ENCODE measurements at places on chromosomes 3 and 15.

- DNase-seq, result no peak
Observed at GRCh38 chr3:72657666-72658065, 190.6 kb downstream of the SHQ1 start.

GRCh38 chr3:118543832-118544231 lies 490.8 kb downstream of the IGSF11 start:
- DNase-seq, result no peak

GRCh38 chr15:88334436-88334835 lies 77.9 kb upstream of the NTRK3 start:
- DNase-seq, result no peak

DNA sequence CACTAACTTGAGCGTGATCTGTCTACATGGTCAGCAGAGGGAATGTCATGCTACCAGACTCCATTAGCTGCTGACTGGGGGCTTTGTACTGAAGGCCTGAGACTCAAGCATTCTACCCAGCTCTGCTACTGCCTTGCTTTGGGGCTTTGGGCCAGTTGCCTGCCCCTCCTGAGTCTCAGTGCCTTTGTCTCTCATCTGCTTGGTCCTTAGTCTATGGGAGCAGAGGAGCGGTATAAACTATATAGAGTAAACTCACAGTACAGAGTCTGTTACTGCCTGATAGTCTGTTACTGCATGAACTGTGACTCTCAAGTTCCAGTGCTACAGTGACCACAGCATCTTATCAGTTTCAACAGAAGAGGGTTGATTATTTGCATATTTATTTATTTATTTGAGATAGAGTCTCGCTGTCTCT lies 38.5 kb upstream of the C15orf39 start:
- DNase-seq, result no peak

- DNase-seq, result no peak
Observed at GRCh38 chr3:183895296-183895695, 10.6 kb upstream of the PARL start.

- peak; percentile 26 for DNase-seq
Observed at GRCh38 chr3:52444860-52445793, at the start of gene SEMA3G. SEMA3G (minus strand) TSS chr3:52445103; CDS start chr3:52445027, 76 bp downstream.

- DNase-seq, result no peak
Observed at GRCh38 chr3:142574665-142575064, 3.9 kb downstream of the ATR start.

DNA sequence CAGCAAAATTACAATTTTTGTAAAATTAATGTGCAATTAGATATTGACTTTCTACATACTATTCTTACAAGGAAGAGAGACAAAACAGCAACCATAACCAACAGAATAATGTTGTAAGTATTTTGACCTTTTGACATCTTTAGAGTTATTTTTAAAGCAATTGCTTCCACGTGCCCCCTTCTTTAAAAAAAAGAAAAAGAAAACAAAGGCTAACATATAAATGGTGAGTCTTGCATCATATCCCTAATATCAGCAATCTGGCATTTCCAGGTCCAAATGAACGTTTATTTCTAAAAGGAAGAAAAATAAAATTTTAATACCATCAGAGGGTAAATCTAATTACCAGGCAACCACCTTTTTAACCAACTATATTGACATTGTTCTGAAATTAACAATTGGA lies 19.3 kb upstream of the STRIT1 start:
- no peak for DNase-seq

DNA sequence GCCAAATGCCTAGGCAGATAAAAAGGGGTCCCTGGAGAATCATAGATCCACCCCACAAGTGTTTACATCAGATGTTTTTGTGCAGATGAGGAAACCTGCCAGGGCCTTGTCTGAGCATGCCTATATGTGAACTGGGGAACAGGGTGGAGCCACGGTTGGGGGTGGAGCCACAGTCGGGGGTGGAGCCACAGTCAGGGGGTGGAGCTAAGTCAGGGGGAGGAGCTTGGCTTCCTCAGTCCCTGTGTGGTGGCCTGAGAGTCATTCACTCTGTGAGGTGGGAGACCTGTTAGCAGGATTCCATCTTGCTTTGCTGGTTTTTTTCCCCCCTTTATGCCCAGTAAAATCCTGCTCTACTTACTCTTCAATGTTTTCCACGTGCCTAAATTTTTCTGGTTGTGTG lies 57.8 kb upstream of the TGFBR2 start:
- no peak for DNase-seq

DNA sequence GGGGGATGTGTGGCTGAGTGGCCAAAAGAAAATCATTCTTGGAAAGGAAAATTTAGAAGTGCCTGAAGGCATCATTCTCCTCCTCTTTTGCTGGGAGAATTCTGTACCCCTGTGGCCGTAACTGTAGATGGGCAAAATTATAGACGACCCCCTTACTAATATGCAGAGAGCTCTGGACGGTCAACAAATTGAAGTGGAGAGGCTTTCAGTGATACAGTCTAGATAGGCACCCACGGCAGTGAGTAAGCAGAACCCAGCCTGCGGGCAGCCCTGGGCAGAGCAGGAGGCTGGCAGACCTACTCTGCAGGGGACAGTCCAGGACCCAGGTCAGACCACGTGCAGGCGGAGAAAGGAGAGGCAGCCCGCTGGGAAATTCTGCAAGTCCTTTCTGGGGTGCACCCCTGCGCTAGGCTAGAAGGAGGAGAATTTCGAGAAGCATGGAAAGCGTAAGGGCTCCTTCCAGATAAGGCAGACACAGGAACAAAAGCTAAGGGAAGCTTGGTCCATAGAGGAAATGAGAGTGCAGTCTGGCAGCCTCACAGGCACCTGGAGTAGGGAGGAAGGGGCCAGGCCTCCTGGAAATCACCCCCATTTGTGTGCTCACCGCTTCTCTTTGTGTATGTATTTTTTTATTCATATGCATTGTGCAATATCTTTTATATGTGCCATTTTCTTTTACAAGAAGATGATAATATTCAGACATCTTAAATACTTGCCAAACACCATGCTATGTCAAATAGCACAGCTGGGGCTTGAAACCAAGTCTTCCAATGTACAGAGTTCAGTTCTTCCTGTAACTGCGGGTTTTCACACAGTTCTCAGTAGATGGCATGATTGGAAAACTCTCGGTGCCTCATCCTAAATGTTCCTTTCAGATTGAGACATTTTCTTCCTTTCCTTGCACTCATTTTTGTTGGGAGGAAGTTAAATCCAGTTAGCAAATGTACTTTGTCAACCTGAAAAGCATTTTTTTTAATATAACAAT lies 40.2 kb downstream of the LRRK1 start:
- DNase-seq, result no peak

DNA sequence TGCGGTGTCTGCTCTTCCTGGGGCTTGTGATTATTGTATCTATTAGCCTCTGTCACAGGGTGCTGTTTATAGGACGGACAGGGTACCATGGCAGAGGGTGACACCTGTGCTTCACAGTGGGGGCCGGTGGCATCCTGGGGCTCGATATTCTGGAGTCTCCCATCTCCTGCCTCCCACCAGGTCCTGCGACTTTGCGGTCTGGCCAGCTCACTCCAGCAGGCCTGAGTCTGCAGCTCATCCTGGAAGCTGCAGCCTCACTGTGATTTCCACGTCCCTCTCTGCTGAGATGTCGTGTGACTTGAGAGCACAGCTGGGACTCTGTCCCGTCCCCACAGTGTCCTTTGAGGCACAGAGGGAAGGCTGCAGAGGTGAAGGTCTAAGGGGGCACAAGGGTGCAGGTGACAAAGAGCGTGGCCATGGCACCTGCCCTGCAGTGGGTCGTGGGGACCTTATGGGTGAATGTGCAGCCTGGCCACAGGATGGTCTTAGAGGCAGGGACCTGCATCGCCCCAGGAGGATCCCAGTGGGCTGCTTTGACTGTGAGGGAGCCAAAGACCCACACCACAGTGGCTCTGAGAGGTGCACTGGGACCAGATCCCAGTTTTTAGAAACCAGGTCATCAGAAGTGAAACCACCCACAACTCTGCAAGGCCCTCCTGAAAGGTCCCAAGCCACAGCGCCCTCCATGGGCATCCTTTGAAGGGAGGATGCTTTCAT lies 172.8 kb downstream of the KLF13 start:
- no peak for DNase-seq

GRCh38 chr15:39413558-39413957 lies 167.3 kb upstream of the THBS1 start:
- no peak for DNase-seq

- DNase-seq, result no peak
Observed at GRCh38 chr3:35663471-35663870, 24.1 kb downstream of the ARPP21 start.

DNA sequence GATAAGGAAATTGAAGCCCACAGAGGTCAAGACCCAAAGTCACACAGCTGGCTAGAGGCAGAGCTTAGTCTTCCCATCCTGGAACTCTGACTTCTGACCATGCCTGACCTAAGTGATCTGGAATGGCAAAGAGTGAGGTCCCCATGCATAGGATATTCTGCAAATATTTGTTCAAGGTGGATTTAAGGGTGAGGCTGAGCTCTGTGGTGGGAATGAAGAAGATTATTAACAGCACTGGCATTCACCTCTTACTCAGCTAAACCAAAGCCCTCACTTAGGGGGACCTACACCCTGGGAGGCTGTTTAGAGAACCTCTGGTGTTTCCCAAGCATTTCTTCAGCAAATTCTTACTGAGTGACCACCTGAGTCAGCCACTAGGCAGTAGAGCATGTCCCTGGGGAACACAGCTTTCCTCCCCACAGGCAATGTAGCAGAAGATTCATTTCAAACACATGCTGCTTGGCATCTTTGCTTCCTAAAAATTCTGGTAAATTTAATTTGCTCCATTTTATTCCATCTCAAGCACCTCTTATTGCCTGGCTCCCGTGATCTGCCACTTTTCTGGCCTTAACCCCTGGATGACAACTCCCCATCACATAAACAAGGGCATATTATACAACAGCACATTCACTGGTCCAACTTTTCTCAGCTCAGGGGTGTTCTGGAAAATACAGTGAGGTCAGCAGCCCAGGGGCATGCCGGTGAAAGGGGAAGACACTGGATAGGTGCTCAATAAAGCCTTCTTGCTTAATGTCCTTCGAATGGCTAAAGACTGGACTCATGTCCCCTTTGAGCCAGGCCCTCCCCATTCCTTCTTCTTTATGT lies 176.0 kb downstream of the ABHD5 start:
- no peak for DNase-seq

- DNase-seq, result no peak
Observed at GRCh38 chr15:36501063-36501678, 78.3 kb upstream of the CDIN1 start.

GRCh38 chr15:69693059-69693458 lies 240.4 kb downstream of the RPLP1 start:
- no peak for DNase-seq

DNA sequence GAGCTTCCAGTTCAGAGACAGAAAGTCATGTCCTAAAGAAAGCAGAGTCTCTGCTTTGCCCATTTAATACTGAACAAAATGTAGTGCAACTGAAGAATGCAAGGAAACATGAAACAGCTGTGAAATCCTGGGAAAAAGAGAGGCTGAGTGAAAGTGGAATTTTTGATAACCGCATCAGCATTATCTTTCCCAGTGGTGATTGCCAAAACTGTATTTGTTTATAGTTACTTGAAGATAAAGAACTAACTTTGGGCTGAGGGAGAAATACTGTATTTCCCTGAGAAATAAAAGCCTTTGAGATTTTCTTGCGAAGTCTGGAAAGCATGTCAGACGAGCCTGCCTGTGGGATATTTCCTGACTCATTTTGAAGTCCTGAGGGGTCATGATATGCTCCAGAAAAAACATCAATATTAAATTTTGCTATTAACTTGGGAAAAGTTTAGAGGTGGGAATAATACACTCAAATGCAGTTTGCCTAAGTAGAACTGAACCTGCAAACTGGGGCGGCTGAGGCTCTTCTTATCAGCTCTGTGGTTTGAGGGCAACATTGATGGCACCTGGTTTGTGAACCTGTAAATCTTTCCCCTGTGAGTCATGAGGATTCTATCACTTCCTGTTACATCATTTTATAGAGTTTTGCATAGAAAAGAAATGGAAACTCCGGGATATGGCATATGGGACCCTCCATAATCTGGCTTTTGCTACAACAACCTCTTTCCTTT lies 855.3 kb downstream of the MCTP2 start:
- DNase-seq, result no peak

- no peak for DNase-seq
Observed at GRCh38 chr15:70569091-70569713, 194.2 kb downstream of the UACA start.

- DNase-seq, result no peak
Observed at GRCh38 chr15:57423599-57424140, 47.4 kb downstream of the CGNL1 start.

- DNase-seq, result no peak
Observed at GRCh38 chr3:50587373-50587772, 18.1 kb downstream of the HEMK1 start.

GRCh38 chr15:59413577-59413976 lies 24.4 kb upstream of the FAM81A start:
- DNase-seq, result no peak

DNA sequence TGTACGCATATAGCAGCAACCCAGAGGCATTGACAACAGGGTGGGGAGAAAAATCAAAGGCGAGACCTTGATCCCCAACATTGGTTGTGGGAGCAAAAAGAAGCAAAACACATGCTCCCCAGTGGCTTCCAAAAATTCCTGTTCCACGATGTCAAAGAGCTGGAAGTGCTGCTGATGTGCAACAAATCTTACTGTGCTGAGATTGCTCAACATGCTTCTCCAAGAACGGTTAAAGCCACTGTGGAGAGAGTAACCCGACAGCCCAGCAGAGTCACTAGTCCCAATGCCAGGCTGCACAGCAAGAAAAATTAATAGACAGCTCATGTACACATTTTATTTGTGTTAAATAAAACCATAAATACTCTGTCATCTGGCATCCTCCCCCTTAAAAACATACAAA lies 179.9 kb upstream of the PFN2 start:
- DNase-seq, result no peak

- peak; percentile 22 for DNase-seq
Observed at GRCh38 chr3:12875857-12876836, 34.8 kb upstream of the RPL32 start.

DNA sequence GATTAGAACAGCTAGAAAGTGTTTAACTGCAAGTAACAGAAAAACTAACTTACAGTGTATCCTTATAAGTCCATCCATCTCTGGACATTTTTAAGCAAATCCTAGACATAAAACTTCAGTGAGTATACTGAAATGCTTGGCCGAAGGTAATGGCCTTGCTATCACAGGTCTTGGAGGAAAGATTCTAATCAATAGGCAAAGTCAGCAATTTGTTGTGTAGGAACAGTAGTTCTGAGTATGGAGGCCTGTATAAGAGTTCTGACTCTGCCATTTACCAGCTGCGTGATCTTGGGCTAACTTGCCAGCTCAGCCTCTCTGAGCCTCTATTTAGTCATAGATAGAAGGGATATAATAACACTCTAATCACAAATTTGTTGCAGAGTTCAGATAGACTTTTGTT lies 328.1 kb downstream of the IL20RB start:
- DNase-seq, result no peak

- DNase-seq, result no peak
Observed at GRCh38 chr3:126057936-126058335, 26.0 kb downstream of the SLC41A3 start.

DNA sequence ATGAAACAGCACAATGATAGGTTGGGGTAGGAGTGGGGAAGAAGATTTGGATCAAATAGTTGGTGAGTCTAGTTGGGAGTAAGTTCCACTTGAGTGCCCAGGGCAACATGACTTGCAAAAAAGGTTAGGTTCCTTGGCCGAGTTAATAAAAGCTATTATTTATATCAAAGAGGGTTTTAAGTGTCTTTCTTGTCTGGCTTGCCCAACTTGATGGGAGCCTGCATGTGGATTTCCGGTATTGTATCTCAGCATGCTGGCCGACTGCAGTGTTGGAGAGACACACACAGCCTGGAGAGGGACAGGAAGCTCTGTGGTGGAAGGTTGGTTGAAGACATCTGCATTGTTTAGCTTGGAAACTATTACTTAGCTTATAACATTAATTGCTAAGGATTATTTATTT lies 449.5 kb upstream of the TBL1XR1 start:
- no peak for DNase-seq
